Tongue (tissue), 3 donors: ENCODE measurements at places on chromosomes 1 and 21.

- no peak for DNase-seq
Observed at GRCh38 chr1:224259986-224260385, 70.0 kb downstream of the NVL start.

DNA sequence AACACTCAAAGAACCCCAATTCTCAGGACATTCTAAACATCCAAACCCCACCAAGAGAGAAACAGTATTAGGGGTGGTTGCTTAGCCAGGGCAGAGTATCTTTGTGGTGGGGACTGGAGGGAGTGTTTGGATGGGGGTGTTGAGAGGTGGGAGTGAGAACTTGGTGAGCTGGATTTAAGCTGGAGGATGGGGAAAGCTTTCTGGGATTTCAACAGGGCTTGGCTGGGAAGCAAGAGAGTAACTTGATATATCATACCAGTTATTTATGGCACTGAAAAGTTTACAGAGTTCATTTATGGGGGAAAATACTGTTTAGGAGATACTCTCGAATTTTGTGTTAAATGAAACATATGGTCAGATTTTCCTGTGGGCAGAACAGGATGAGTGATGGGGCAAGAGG is 6.8 kb upstream of the CNIH3 start:
- no peak for DNase-seq

DNA sequence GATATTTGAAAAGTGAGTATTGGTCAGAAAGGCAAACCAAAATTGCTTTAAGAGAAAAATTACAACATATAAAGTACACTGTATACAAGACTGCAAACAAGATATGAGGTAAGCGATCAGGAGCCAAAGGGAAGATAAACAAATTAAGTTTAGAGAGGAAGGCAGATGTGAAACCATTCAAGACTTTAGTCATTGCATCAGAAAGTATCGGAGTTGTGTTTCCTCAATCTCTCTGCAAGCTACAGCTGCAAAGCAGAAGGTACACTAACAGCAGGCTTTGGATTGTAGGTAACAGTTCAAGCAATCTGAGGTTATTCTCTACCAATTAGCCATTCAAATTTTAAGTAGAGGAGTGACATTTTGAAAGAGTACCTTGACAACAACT is 21.3 kb upstream of the TLCD4 start:
- DNase-seq, result no peak

- DNase-seq, result peak; percentile 39
Observed at GRCh38 chr21:42621166-42621818, 32.1 kb upstream of the PDE9A start.

- no peak for DNase-seq
Observed at GRCh38 chr21:18630446-18630845, 226.9 kb upstream of the TMPRSS15 start.

- no peak for DNase-seq
Observed at GRCh38 chr1:147726168-147726567, 34.2 kb downstream of the GJA5 start.

GRCh38 chr1:246680696-246681130 is 43.5 kb upstream of the SCCPDH start:
- DNase-seq, result peak; percentile 82

DNA sequence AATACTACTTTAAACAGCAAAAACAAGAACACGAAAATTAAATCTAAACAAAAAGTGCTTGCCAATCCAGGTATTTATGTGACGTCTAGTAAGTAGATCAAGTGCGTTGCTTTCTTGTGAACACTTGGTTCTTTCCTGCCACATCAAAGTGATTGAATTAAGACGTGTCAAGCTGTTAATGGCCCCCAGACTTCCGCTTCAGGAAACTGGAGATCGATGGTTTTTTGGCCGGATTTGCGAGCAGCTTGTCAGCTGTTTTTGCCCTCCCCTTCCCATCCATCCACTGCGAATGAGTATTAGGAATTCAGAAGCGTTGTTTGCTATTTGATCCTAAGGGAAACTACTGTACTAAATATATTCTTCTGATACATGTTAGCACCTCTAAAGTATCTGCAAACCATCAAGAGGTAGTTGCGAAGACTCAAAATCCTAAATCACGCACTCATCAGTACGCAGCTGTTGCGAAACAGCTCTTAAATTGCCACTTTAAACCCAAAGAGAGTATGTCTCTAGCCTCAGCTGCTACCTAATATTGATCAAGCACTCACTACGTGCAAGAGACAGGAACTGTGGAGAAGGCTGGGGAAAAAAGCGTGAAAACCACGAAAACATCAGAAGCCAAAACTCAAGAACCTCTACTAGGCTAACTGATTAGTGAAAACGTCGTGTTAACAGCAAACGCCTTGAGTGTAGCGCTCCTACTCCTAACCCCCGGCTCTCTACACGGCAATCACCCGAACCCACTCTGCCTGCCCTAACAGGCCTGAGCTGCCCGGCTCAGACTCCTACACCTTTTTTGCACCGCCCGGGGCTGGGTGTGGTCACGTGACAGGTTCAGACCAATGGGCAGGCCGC is 473 bp upstream of the BRDT start:
- no peak for DNase-seq

DNA sequence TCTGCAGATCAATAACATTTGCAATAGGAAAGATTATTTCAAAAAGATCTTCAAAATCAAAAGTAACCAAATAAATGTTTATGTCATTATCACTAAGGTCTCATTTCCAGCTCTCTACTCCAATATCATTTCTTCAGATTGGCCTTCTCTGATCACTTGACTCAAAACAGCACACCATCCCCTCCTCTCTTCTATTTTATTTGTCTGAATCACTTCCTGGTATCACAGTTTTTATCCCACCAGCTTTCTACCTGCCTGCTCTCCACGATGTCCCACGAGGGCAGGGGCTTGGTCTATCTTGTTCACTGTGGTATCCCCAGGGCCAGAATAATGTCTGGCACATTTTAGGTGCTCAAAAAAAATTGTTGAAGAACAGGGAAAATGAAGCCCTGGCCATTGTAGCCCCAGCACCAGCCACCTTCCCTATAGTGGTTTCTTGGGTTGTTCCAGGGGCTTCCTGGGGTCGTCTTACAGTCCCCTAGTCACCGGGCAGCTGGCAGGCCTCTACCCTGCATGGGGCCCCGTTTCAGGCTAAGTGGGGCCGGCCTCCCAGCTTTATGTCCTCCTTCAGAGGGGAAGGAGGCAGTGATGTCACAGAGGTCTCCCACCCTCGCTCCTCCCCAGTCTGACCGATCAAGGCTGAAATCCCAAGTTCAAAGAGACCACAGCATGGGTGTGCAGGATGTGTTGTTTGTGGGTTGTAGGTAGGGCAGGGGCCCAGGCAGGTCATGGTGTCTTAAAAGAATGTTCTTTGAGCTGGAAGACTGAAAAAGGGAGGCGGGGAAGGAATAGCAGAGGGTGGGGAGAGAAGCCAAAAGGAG is 3.5 kb upstream of the PADI1 start:
- no peak for DNase-seq

GRCh38 chr1:43868741-43869067 is 64.9 kb upstream of the ARTN start:
- peak; percentile 95 for DNase-seq

- no peak for DNase-seq
Observed at GRCh38 chr1:2528016-2528415, 1.6 kb upstream of the PANK4 start.

- DNase-seq, result peak; percentile 89
Observed at GRCh38 chr1:221457685-221458446, 284.0 kb downstream of the DUSP10 start.

DNA sequence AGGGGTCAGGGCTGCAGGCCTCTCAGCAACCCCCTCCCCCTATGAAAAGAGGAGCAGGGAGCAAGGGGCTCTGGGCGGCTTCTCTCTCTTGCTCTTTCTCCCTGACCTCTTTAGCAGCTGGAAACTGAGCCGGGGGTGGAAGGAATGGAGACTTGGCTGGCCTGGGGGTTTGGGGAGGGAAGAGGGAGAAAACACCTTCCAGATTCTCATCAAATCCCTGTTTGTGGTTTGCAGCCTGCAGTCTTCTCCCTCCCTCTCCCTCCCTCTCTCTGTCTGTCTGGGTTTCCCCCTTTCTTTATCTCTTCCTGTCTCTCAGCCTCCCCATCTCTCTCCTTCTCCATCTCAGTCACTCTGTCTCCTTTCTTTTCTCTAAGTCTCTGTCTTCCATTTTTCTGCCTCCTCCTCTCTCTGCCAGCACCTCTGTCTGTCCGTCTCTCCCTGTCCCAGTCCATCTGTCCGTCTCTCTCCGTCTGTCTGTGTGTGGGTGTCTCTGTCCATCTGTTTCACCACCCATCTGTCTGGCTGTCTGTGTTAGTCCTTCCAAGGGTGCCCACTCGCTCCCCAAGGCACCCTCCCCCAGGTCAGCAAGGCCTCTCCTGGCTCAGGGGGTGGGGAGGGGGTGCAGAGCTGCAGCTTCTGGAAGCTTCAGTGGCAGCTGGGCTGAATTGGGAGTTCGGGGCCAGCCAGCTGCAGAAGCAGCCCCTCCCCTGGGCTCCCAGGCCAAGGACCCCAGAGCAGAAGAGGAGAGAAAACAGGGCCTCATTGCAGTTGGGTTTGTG is 6.2 kb downstream of the AHDC1 start:
- DNase-seq, result peak; percentile 73

DNA sequence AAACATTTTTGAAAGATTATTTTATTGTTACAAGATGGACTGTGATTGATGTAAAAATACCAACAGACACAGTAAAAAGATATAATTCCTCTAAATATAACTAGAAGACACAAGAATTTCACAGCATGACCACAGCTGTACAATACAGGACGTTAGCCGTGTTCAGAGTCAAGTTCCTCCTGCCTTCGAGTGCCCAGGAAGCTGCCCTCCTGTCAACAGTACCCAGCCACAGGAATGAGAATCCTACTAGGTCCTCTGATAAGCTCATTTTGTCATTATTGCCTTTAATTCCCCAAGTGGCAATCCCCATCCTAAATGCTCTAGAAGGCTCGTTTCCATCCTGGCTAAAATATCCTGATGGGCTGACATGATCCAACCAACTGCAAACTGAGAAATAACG is 16.4 kb upstream of the CAPN2 start:
- DNase-seq, result no peak

- DNase-seq, result no peak
Observed at GRCh38 chr1:218242171-218242570, 42.9 kb upstream of the RRP15 start.
